Suprapubic skin (tissue), 4 donors: ENCODE measurements at places on chromosomes 3 and 15.

GRCh38 chr15:22224241-22224671, 143.9 kb downstream of the OR4M2 start:
- DNase-seq: no peak

DNA sequence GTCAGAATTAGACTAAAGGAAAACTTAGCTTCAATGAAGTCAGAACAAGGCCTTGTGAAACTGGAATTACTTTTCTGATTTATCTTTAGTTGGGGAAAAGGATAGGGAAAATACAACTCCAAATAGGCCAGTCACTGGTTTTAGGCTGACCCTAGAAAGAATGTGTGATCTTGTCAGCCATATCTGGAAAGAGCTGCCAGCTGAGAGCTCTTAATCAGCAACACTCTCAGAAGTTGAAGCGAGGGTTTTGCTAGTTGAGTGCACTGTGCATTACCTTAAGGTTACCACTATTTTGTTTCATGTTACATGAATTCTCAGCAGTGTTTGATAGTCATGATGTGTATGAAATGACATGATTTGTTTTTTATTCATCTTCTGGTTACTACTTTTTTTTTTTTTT, 905.3 kb upstream of the ALCAM start:
- DNase-seq: no peak

- DNase-seq: no peak
These were observed 41.9 kb downstream of the CCDC12 start for GRCh38 chr3:46934498-46935167.

DNA sequence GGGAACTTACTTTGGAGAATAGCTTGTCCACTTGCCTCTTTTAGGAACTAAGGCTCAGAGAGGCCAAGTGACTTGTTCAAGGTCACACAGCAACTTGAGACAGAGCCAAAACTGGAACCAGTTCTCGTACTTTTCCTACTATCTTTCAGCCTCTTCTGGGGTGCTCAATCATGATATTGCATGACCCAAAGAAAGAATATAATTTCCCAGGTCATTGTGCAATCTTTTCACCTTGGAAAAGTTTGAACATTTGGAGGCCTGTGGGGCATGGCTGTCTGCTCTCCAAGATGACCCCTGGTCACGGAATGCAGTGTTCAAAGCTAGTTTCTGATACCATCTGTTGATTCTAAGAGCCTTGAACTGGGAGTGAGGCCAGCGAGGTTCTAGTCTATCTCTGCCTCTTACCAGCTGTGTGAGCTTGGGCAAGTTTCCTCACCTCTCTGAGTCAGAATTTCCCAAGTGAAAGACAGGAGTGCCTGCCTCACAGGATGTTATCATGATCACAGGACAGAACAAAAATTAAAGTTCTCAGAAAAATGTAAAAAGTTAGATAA, 89.7 kb downstream of the BDH1 start:
- no peak for DNase-seq

- no peak for DNase-seq
These were observed 104.6 kb downstream of the LSM3 start for GRCh38 chr3:14283092-14283812.

- no peak for DNase-seq
These were observed 6.4 kb upstream of the FMN1 start for GRCh38 chr15:33200903-33201302.

DNA sequence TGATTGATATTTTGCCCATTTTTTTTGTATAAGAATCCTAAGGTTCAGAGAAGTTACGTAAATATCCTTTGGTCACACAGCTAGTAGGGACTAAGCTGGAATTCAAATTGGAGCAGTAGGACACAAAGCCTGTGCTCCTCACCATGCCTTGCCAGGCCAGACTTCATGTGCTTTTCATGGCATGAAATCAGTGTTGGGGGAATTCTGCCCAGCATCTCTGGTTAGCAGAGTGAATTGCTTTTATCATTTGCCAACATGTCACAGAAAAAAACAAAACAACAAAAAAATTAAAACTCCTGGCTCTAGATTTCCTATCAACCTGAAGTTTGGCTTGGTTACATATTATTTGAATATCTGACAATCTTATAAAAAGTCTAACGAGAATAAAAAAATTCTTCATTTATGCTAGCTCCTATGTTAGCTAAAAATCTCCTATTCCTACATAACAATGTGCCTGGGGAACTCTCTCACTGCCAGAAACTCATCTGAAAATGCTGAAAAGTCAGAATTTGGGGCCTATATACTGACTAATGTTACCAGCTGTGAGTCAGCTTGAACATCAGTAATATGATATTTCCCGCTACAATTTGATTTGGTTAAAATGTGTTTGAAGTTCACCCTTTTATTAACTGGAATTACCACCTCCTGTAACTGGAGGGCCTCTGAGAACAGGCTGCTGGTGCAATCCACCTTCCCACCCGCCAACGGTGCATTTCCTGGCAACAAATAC, 141.7 kb downstream of the TIGIT start:
- DNase-seq: no peak
